Endothelial cell of umbilical vein (primary cell): ENCODE measurements at places on chromosomes 16 and 17. TPM values are rescaled to one million over a fixed set of nuclear protein-coding genes. Genes with fewer than 3 reads are reported as not detected.

The PPY gene
- total RNA-seq, result not detected in 2 replicates

The EMP2 gene
- total RNA-seq, result 18.3 and 25.5 TPM in 2 replicates

The SUPT6H gene
- 70.4 and 79.2 TPM in 2 replicates for total RNA-seq

The CFAP97D1 gene
- not detected in 2 replicates for total RNA-seq
